ENCODE measurements at places on chromosomes 4 and X.
A peak's percentile ranks its signal among the peaks of the same experiment; 100 is the strongest.

DNA sequence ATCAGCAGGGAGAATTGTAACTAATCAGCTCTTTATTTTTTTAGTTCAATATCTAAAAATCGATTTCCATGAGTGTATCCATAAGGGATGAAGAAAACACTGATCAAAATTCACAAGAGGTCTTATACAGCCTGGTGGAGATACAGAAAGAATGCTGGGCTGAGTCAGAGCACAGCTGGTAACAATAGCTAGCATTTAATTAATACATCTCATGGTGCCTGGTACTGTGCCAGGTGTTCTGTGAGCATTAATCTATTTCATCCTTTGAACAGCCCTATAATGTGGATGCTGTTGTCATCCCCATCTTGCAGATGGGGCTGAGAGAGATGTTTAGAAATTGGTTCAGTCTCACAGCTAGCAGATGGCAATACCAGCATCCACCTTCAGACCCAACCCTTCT lies 250.9 kb upstream of the RPS6KA3 start:
- no peak for DNase-seq

GRCh38 chr4:76219299-76220055 lies 5.9 kb upstream of the SCARB2 start:
- peak; percentile 51 for DNase-seq

DNA sequence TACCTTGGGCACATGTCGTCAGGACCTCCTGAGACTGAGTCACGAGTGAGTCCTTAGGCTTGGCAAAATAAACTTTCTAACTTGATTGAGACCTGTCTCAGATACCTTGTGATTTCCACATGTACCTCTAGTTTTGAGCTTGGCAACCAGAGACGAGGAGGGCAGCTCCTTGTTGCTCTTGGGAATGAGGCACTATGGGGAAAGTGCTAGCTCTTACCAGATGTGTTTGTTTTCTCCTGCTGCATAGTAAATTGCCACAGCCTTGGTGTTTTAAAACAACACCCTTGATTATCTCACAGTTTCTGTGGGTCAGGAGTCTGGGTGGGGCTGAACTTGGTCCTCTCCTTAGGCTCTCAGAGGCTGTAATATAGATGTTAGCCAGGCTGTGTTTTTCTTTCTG lies 59.1 kb upstream of the MAML3 start:
- no peak for DNase-seq

- no peak for DNase-seq
These were observed 418.2 kb downstream of the STIM2 start for GRCh38 chr4:27278615-27279375.

GRCh38 chrX:47814851-47815250 lies 21.9 kb upstream of the ZNF81 start:
- DNase-seq: no peak

DNA sequence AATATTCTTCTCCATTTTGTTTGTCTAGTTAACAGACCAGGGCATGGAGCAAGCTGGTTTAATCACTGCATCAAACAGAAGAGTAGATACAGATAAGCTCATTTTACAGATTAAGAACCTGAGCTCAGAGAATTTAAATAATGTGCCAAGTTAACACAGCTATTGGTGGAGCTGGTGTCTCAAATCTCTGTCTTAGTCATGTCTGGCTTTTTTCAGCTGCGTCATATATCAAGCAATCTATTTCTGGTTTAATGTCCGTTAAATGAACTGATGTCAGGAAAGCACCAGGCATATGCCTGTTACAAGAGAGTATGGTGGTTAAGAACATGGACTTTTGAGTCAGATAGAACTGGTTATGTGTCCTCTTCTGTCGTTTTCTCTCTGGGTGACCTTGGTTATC lies 79.8 kb upstream of the ADGRA3 start:
- DNase-seq: no peak

DNA sequence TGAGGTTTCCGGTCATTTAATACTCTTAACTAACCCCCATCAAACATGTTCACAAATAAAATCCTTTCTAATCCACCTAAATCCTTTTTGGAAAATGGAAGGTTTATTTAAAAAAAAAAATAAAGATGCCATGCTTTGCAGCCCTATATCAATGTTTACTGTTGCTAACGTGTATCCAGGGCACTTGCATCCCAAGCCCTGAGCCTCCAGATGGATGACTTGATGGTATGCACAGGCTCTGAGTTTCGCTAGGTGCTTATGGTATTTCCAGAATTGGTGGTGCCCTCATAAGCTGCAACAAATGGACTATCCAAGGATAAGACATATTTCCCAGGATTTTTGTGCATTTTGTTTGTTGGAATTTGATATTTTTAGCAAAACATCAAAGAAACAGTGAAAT lies 257.7 kb downstream of the PRDM5 start:
- no peak for DNase-seq

DNA sequence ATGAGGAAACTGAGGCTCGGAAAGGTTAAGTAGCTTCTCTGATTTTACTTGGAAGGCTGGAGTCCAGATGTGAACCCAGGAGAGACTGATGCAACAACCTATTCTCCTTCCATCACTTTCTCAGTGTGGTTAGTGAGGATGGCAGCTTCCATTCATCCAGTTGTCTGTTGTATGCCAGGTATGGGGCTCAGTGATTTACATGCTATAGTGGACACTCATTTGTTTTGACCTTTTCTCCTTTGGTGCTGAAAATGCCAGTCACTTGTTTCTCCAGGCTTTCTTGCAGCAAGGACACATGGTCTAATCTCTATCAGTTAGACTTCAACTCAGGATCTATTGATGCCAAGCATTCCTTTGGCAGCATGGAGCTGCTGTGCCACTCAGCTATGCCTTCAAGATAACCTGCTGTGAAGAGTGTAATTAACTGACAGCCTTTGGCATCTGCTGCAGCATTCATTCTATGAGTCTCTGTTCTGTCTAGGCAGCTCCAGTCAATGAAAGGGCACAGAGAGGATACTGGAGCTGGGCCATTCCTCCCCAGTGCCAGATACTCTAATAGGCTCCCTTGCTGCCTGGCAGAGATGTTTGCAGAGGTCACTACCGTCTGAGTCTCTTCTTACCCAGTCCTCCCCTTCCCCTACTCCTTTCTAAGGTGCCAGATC lies 11.0 kb upstream of the CWH43 start:
- DNase-seq: no peak

DNA sequence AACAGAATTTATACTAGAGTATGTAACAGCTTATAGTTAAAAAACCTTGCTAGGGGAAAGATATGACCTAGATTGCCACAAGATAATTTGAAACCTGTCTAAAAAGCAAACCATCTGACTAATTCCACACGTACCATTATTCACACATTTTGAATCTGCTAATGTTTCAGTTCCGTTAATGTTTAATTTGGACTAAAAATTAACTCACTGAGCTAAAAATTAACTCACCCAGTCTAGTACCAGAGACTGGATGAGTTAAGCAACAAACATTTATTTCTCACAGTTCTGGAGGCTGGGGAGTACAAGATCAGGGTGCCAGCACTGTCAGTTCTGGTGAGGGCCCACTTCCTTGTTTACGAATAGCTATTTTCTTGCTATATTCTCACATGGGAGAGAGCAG lies 231.5 kb upstream of the DIAPH2 start:
- DNase-seq: no peak

GRCh38 chr4:236028-236427 lies 69.2 kb downstream of the ZNF732 start:
- DNase-seq: no peak

GRCh38 chrX:97310373-97310772 lies 426.7 kb downstream of the RPA4 start:
- DNase-seq: no peak

- no peak for DNase-seq
These were observed 38.8 kb downstream of the NSG1 start for GRCh38 chr4:4425696-4426095.

- DNase-seq: no peak
These were observed 52.4 kb downstream of the HPGDS start for GRCh38 chr4:94290245-94290644.

DNA sequence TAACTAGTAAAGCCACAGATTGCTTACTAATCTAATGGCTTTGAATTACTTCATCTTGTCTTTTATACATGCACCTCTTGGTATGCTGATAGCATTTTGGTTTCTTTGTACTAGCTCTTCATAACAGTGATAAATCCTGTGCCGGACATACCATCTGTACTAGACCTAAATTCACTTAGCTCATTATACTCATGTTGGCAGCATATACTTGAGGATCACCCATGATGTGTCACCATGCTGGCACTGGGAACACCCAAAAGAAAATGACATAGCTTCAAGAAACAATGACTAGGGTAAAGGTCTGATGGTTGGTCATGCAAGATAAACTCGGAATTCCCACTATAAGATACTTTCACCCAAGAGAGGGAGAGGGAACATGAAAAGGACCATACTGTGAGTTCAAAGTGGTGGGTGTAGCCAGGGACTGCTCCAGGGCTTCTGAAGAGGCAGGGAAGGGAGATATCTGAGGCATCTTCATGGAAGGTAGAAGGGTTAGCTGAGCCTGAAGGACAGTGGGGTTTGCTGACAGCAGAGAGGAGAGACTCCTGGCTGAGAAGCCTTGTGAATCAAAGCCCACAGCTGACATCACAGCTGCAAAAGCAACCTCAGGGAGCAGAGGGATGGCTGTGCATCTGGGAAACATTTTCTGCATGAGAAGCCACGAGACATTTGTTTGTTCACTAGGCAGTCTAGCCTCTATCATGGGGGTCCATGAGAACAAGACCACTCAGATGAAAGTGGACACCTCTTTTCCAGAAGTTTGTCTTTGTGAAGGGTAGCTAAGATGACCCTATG lies 314.2 kb downstream of the RAB28 start:
- no peak for DNase-seq

DNA sequence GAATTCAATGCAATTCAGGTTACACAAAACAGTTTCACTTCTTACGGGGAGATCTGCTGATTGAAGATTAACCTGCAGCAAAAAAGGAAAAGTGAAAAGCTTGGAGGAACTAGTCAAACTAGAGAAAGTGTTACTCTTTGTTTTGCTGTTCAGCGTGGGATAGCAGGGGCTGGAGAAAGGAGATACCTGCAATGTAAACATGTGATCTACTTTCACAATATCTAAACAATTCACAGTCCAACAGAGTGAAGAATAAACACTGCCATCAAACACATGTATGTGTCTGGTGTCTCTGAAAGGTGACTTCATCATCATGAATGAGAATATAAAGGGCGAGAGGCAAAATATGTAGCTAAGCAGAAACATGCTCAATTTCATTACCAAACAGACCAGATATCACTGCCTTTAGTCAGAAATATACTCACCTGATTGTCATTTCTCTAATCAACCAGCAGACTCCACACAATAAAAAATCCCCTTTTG lies 26.4 kb downstream of the NIPAL1 start:
- DNase-seq: no peak

DNA sequence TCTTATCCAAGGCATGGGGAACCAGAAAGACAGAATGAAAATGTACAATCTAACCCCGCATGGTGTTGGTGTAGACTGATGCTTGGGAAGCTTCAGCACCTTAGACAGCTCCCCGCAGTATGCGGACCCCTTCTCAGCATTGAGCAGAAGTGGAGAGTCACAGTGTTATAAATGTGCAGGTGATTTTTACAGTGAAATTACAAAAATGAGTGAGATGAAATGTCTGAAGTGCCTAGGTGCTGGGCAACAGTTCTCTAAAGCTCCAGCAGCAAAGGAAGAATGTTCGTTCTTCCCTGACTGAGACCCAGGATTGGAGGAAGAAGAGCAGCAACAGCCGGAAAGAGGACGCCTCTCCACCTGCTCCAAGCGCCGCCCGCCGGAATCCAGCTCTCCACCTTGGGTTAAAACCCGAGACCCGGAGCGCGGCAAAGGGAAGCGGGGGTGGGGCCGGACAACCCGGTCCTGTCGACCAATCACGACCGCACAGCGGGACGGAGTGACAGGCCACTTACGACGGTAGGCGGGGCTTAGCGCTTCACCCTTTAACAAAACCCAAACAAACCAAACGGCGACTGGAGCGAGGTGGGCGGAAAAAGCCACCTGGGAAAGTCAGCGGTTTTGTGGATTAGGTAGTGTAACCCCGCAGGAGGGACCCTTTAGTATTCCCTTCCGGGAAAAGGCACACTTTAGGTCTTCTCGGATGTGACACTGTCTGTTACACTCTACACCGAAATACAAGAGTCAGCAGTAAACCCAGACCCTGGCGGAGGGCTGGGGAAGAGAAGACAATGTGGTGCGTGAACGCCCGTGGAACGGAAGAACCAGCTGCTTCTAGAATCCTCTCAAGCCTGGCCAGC lies at the start of gene GLRA3:
Gene GLRA3, minus strand, starts transcription at position 403 of the 857 bp plus-strand sequence. CDS start 436 bp downstream, outside the sequence.
- no peak for DNase-seq

- peak; percentile 40 for DNase-seq
These were observed 24.3 kb downstream of the LINC00632 start for GRCh38 chrX:140733766-140734342.

- no peak for DNase-seq
These were observed 17.4 kb downstream of the YY2 start for GRCh38 chrX:21873063-21873775.

DNA sequence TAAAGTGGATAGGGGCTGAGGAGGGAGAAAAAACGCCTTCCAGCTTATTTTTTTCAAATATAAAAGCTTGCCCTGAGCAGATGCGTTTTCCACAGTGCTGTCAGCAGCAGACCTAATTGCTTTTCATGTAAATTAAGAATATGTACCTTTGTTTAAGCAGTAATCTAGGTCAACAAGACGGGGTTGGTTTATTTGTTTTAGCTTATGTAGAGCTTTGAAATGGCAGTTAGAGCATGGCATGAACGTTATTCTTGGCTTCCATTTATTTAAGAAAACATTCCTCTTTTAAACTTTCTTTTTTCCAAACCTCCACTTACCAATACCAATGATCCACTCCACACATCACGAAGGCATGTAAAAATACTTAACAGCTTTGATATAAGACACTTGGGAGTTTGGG lies 220.3 kb upstream of the TENM3 start:
- DNase-seq: no peak

GRCh38 chr4:76067652-76068286 lies 6.7 kb upstream of the ART3 start:
- peak; percentile 86 for DNase-seq

DNA sequence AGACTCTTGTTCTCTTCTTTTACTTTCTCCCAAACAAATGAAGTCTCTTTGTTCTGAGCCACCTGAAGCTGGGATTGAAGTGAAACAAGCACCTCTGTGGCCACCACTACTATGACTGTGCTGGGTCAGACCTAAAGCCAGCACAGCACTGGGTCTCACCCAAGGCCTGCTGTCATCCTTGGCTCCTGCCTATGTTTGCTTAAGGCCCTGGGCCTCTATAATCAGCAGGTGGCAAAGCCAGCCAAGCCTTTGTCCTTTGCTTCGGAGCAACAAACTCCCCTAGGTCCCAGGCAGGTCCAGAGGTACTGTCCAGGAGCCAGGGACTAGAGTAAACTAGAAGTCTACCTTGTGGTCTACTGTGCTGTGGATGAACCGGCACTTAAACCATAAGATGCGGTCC lies 220.6 kb upstream of the ARSJ start:
- no peak for DNase-seq

- DNase-seq: no peak
These were observed 14.0 kb downstream of the PF4 start for GRCh38 chr4:73967866-73968265.

All from inflammatory macrophage (primary cell).